ENCODE measurements at places on chromosomes 3 and 15.

DNA sequence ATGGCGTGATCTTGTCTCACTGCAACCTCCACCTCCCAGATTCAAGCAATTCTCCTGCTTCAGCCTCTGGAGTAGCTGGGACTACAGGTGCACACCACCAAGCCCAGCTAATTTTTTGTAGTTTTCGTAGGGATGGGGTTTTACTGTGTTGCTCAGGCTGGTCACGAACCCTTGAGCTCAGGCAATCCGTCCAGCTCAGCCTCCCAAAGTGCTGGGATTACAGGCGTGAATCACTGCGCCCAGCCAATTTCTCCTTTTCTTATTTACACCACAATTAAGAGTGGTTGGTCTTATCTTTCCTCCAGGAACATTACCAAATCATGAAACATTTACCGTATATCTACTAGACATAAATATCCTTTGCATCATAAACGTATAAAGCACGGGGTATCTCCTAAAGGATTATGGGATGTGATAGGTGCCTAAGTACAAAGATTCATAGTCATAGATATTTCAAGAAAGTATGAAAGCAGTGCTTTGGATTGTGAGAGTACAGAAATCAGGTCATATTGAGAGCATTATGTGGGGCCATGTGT, 194.5 kb downstream of the RBMS3 start:
- DNase-seq: no peak

DNA sequence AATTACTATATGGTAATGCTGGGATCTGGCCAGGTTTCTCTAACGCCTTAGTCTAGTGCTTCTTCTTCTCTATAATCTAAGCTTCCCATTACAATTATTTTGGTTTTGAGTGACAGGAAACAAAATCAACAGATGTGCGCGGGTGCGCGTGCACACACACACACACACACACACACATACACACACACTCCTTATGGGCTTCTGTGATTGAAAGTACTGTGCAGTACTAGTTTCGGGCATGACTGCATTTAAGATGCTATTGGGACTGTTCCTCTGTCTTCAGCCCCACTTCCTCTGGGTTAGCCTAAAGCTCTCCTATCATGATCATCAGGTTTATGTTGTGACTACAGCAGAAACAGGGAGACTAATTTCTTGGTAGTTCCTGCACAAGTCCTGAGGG, 32.2 kb downstream of the EPHB1 start:
- DNase-seq: no peak

GRCh38 chr3:67819447-67819846, 165.0 kb upstream of the SUCLG2 start:
- no peak for DNase-seq

GRCh38 chr15:76799760-76800159, 105.4 kb downstream of the SCAPER start:
- DNase-seq: no peak

GRCh38 chr3:56868706-56869105, 67.0 kb upstream of the ARHGEF3 start:
- DNase-seq: no peak

DNA sequence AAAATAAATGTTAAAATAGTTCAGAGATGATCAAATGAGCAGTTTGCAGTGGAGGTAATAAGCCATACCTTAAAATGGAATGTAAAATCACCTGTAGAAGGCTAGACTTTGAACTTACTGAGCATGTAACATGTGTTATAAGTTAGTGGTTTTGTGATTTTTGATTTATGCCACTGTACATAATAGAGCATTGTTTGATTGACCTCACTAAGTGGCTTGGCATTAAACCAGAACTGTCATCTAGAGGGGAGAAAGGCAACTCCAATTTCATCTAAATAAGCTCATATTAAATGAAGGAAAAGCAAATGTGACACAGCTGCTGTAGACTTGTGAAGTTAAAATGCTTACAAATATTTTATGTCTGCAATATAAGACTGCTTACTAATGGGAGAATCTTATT, 387.9 kb downstream of the ZIC1 start:
- no peak for DNase-seq

- no peak for DNase-seq
These were observed 8.4 kb upstream of the PLA2G4D start for GRCh38 chr15:42102646-42103235.

- no peak for DNase-seq
These were observed 222.9 kb upstream of the NDN start for GRCh38 chr15:23910030-23910429.

DNA sequence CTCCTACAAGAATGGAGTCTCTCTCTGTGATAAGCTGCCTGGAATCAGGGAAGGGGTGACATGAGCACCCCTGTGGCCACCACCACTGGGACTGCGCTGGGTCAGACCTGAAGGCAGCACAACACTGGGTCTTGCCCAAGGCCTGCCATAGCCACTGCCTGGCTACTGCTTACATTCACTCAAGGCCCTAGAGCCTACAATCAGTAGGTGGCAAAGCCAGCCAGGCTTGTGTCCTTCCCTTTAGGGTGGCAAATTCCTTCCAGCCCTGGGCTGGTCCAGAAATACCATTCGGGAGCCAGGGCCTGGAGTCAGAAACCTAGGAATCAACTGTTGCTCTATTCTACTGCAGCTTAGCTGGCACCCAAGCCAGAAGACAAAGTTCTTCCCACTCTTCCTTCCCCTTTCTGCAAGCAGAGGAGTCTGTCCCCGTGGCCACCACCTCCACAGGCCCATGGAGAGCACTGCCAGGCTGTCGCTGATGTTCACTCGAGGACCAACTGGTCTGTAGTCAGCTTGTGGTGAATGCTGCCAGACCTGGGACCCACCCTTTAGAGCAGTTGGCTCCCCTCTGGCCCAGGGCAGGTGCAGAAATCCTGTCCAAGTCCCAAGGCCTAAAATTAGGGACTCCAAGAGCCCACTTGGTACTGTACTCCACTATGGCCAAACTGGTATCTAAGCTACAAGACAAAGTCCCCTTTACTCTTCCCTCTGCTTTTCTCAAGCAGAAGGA, 307.4 kb downstream of the THSD4 start:
- no peak for DNase-seq

DNA sequence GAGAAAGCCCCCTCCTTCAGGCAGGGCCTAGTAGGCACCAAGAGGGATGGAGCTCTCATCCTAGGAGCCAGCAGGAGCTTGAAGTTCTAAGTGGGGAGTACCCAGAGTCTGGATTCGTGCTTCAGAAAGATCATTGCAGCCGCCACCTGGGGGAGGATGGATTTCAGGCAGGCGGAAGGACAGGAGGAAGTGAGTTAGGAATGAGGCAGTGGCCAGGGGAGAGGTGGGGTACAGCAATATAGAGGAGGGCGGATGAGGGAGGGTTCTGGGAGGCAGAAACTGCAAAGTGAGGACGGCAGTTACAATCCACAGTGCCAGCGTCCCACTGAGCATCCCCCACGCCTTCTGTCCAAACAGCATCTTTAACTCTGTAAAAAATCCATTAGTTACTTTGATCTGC, 65.2 kb upstream of the LINGO1 start:
- DNase-seq: no peak

- DNase-seq: no peak
These were observed 201.1 kb downstream of the MAGI1 start for GRCh38 chr3:65837604-65838003.

DNA sequence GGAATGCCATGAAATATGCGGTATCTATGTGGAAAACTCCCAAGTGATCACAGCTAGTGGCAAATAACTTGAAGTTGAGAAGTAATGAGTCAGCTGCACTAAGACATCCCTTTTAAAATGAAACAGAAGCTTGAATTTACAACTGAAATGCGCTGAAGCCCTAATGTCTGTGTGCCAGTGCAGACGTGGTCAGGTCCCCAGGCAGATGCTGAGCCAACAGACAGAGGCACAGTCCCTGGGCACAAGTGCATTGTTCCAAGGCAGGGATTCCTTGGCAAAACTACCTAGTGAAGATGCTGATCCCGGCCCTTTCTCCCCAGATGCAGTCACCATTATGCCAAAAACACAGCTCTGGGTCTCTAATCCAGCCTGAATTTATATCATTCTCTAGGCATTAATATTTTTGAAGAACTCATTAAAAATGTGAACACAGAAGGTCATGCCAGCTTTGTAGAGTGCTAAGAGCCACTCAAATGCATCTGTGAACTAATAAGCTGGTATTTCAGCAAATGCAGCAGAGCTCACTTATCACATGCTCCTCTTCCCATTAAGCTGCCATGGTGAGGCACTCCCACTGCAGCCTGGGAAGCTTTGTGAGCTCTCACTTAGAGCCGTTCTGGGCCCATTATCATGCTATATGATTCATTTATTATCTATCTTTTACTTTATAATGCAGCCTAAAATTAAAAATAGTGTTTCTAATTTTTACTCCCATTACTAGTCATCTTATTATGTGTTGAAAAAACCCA, 200.1 kb downstream of the GABRB3 start:
- DNase-seq: no peak
